Amniotic stem cell (primary cell): ENCODE measurements at places on chromosomes 7 and 10.

- no peak for DNase-seq
These were observed 409.0 kb upstream of the SEMA3A start for GRCh38 chr7:84603545-84603944.

- DNase-seq, result no peak
These were observed 73.0 kb downstream of the MICU1 start for GRCh38 chr10:72552857-72553256.

GRCh38 chr10:44828508-44829142, 82.5 kb upstream of the TMEM72 start:
- DNase-seq, result no peak

- DNase-seq, result no peak
These were observed 566.4 kb downstream of the SORCS3 start for GRCh38 chr10:105207476-105207995.

DNA sequence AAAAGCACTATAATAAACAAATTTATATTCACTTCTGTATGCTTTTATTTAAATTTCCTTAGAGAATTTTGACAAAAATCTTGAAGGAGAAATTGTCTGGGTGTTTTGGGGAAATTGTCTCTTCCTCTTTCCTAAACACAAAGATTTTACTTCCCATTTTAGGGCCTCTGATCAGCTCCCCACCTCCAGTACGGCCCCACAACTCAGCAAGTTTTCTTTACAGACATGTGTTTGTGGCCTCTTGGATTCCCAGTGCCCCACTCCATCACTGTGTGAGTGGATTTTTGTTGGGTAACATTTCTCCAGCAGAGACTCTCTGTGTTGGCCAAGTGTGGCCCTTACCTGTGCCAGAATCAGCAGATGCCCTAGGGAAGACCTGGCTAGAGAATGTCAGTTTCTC, 182.8 kb upstream of the CDC14C start:
- no peak for DNase-seq

- DNase-seq, result no peak
These were observed 79.9 kb upstream of the COL13A1 start for GRCh38 chr10:69721690-69722310.

DNA sequence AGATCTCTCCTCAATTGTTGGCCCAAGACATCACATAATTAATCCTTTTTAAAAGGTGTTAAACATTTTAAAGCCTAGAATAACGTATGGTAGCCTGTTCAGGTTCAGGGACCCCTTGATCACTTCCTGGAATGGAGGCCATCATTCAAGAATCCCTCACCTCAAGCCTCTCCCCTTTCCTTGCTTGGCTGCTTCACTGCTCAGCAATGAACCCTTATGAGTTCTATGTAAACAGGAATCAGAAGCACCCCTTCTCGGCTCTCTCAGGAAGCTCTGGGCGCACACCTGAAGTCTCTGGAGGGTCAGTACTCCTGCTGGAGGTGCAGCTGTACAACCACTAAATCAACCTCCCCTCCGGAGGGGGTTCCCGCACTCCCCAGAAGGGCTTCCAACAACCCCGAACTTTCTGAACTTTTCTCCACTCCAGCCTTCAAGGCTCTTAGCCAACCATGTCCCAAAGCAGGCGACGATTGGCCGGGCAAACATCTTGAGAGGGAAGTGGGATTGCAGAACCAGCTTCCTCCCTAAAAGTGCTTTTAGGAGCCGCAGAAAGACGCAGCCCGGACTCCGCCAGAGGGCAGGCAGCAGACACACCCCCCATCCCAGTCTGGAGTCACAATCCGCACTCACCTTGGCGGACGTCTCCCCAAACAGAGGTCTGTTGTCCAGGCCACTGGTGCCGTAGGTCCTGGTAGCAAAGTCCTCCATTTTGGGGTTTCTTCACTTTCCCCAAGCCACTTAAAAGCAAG, 562 bp downstream of the TMEM243 start:
- DNase-seq, result peak; percentile 22

- DNase-seq, result no peak
These were observed 68.1 kb upstream of the RNF148 start for GRCh38 chr7:122770686-122771335.

GRCh38 chr7:141072548-141073172, 1.2 kb upstream of the TMEM178B start:
- peak; percentile 36 for DNase-seq

DNA sequence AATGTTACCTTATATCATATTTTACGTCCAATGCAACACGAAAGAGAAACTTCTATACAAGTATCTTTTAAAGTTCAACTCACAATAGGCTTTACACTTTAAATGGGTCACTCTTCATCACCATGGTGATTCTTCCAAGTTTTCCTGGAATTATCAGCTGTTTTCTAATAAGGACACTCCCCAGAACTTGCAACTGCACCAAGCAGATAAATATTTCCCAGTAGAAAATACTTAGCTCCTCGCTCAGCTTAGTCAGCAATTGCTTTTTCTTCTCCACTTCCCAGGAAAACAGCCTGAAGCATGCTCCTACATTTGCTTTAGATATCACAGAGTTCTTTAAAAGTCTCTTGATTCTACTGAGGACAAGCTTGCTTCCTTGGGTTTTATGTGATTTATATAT, 25.7 kb upstream of the ADD3 start:
- DNase-seq, result no peak

GRCh38 chr7:135791543-135792362, 43.1 kb upstream of the FAM180A start:
- no peak for DNase-seq

- DNase-seq, result no peak
These were observed 431.0 kb upstream of the GALNT17 start for GRCh38 chr7:70700941-70701425.

DNA sequence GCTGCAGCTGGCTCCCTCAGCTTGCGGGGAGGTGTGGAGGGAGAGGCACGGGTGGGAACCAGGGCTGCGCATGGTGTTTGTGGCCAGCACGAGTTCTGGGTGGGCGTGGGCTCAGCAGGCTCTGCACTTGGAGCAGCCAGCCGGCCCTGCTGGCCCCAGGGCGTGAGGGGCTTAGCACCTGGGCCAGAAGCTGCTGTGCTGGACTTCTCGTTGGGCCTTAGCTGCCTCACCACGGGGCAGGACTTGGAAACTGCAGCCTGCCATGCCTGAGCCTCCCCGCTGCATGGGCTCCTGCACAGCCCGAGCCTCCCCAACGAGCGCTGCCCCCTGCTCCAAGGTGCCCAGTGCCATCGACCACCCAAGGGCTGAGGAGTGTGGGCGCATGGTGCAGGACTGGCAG, 120.1 kb downstream of the ZNF248 start:
- no peak for DNase-seq

GRCh38 chr7:129949292-129950133, 3.2 kb downstream of the UBE2H start:
- peak; percentile 19 for DNase-seq

- DNase-seq, result no peak
These were observed 48.6 kb downstream of the CHST3 start for GRCh38 chr10:72012796-72013195.

DNA sequence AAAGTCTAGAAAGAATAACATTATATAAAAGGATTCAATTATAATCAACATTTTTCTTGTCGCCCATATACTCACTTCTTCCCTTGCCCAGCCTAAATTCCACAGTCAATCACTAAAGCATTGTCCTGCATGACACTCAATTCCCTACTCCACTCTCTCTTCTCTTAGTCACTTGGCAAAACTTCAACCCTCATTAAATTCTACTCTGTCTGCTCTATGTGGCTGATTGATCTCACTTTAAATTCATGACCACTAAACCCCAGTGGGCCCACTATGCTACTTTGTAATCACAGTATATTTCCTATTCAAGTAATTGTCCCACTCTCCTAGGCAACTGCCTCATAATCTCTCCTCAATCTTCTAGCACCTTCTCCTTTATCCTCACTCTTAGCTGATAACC, 54.1 kb downstream of the MTERF1 start:
- DNase-seq, result no peak

DNA sequence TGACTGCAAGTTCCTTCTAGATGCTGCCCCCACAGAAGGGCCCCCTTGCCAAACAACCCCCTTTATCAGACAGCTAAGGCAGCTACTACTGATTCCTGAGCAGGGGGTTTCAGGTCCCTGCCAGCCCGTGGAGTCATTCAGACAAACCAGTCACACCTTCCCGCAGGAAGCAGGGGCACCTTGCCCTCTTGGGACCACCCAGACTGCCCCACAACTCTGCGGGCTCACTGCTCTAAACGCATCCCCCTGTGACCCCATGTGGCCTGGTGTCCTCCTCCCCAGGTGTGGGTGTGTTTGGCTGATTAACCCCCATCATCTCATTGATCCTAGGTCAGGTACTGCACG, 298.9 kb downstream of the TCERG1L start:
- DNase-seq, result no peak

GRCh38 chr10:92839191-92840085, 8.9 kb upstream of the EXOC6 start:
- no peak for DNase-seq

DNA sequence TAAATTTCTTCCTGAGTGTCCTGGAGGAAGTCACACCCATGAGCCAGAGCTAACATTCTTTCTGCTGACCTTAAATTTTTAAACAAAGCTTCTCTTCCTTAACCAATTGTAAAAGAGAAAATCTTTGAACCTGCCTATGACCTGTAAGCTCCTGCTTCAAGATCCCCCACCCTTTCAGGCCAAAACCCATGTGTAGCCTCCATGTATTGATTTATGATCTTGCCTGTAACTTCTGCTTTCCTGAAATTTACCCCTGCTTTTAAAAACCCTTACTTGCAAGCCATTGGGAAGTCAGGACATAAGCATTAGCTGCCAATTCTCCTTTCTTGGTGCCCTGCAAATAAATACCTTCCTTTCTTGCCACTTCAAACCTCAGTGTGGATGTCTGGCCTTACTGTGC, 68.5 kb upstream of the HECTD2 start:
- no peak for DNase-seq

GRCh38 chr7:46812101-46812675, 769.7 kb downstream of the TNS3 start:
- no peak for DNase-seq

- no peak for DNase-seq
These were observed 3.3 kb downstream of the MAPK8 start for GRCh38 chr10:48309711-48310226.

DNA sequence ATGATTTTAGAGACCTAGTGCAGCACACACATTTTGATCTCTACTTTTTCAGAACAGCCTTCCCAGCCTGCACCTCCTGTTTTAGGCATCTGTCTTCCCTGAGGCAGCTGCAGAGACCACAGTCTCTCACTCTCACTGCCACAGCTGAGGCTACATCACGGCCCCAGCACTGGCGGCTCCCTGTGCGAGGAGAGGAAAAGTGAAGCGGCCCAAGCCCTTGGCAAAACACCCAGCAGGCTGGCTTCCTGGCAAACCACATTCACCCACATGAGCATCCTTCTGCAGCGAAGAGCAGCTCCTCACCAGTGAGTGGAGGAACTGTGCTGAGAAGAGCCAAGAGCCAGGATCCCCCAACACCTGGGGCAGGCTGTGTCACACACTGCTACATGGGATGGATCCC, 14.0 kb downstream of the HUS1 start:
- DNase-seq, result no peak

- no peak for DNase-seq
These were observed 145.6 kb downstream of the PFKFB3 start for GRCh38 chr10:6348096-6348874.

- no peak for DNase-seq
These were observed at the start of gene PWWP2B for GRCh38 chr10:132397036-132397541. PWWP2B (plus strand) TSS chr10:132397200; CDS start chr10:132397227, 27 bp downstream.

DNA sequence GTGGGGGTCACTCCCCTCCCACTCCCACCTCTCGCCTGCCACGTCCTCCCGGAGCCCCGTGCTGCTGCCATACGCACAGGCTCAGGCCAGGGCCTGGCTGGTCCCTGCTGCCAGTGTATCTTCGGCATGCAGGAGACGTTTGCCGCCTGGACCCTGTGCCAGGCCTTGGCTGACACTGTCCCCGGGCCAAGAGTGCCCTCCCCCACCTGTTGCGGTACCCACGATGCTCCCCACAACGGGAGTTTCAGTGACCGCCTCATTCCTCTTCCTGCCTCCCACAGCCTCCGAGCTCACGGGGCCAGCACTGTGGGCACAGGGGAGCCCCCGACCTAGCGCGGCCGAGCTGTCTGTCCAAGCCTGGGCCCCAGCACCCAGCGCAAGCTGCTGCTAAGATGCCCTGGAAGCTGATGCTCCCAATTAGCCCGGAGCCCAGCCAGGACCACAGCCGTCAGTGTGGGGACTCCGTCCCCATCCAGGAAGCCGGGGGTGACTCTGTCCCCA, 7.4 kb downstream of the TTYH3 start:
- DNase-seq, result no peak

DNA sequence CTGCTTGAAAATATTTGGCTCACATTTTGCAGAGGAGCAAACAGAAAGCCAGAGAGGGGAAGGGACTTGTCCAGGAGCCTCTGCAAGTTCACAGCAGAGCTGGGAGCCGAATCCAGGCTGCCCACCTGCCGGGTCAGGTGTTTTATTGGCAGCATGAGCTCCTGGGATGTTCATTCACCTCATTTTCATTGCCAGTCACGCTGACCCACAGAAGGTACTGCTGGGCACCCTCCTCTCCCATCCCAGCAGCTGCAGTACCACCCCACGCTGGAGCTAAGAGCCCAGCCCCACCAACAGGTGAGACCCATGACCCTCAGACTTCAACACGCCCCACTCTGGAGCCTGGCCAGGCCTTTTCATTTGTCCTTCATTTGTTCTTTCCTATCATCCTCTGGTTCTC, 102.7 kb downstream of the GRID1 start:
- no peak for DNase-seq

GRCh38 chr7:21071561-21072501, 285.1 kb upstream of the SP8 start:
- no peak for DNase-seq

DNA sequence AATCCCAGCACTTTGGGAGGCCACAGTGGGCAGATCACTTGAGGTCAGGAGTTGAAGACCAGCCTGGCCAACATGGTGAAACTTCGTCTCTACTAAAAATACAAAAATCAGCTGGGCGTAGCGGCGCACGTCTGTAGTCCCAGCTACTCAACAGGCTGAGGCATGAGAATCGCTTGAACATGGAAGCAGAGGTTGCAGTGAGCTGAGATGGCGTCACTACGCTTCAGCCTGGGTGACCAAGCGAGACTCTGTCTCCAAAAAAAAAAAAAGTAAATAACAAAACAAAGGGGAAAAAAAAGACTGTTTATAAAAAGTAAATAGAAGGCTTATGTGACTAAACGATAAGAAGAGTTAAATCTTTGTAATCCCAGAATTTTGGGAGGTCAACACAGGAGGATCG, 15.0 kb upstream of the DNMBP start:
- no peak for DNase-seq

- DNase-seq, result no peak
These were observed 383.8 kb upstream of the ZMIZ1 start for GRCh38 chr10:78684947-78685346.

GRCh38 chr10:26199841-26200240, 16.7 kb upstream of the GAD2 start:
- DNase-seq, result no peak
